ENCODE measurements at places on chromosomes 7 and 10.

GRCh38 chr10:29007370-29007747 lies 281.5 kb upstream of the LYZL1 start:
- DNase-seq, result no peak

- no peak for DNase-seq
Observed at GRCh38 chr7:25636168-25636567, 407.9 kb upstream of the NPVF start.

DNA sequence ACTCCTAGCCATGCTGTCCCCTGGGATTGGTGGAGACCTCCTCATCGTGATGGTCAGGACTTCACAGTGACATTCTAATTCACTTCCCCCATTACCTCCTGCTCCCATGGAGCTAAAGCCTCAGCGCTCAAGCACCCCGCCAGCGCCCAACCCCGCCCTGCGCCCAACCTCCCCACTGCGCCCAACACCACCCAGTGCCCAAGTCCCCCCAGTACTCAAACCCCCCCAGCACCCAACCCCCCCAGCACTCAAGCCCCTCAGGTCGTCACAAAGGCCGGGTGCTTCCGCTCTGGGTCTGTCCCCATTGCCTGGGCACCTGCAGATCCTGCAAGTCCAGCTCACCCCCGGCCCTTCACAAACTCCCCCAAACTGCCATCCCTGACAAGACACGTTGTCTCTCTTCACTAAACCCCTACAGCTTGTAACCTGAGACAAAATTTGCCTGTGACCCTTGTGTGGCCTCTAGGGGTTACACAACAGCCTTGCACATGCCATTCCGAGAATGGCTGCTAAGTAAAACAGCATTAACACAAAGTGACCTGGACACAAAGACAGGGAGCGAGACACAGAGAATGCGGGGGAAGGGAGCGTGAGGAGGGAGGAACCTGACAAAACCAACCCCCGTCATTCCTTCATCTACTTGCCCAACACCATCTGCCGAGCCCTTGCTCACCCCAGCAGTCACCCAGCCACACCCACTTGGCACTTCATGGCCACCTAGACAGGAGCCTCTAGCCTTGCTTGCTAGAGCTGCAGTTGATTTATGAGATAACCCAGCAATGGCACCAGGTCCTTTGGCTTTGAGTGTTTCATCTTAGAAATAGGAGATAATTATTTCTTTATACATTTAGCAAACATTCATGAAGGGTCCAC lies 107.8 kb downstream of the ADARB2 start:
- no peak for DNase-seq

DNA sequence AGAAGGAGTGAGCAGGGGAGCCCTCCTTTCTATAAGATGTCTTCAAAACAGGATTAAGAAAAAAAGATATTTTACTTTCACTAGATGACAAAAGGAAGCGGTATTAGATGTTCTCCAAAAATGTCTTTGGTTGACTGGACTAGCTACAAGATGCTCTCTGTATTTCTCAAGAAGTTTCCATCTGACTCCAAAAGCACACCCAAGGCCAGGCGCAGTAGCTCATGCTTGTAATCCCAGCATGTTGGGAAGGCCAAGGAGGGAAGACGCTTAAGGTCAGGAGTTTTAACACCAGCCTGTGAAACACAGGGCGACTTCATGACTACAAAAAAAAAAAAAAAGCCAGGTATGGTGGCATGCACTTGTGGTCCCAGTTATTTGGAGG lies 84.5 kb downstream of the PIP4K2A start:
- no peak for DNase-seq

DNA sequence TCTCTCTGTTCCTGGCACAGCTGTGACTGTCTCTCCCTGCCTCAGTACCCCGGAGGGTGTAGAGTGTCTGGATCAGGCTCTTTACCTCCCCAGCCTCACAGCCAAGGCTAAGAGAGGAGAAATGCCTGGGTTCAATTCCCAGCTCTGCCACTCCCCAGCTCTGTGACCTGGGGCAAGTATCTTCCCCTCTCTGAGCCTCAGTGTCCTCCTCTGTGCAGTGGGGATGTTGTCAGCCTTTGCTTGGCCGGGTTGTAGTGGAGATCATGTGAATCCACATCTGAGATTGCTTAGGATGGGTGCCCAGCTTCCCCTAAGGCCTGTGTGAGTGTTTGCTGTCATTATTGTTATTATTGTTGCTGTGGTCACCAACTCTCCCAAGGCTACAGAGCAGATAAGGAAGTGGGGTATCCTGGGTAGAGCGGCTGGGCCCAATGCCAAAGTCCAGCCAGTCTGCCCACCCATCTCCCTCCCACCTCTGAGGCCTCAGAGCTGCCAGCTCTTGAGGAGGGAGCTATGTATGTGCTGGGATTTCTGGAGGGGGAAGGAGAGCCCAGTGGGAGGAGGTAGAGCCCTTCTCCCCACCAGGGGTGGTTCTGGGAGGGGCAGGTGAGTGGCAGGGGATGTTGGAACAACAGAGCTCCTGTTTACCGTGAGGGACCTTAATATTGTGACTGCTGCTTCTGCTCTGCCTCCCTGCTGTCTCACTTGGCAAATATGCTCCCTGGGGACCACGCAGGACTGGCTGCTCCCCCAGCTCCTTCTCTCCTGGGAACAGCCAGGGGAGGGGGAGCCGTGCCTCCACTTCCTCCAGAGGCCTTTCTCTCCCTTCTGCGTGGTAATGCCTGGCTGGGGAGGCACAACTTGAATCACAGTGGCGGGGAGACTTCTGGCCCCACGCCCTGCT lies 170.5 kb downstream of the RPS24 start:
- DNase-seq, result no peak

GRCh38 chr7:102410918-102411317 lies 14.8 kb downstream of the PRKRIP1 start:
- DNase-seq, result no peak

DNA sequence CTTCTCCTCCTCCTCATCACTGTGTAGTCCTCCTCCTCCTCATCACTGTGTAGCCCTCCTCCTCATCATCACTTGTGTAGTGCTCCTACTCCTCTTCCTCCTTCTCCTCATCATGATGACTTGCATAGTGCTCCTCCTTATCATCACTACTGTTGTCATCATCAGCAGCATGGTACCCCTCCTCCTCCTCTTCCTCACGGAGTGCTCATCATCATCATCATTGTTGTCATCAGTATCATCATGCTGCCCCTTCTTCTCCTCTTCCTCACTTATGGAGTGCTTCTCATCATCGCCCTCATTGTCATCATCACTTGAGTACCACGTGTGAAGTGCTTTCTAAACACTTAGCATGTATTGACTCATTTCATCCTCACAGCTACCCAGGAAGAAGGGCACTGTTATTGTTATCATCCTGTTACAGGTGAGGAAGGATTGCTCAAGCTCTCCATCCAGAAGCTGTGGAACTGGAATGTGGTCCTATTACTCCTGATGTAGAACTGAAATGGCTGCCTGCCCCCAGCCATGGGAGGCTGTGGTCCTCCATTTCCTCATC lies 122.8 kb upstream of the SHH start:
- DNase-seq, result no peak

DNA sequence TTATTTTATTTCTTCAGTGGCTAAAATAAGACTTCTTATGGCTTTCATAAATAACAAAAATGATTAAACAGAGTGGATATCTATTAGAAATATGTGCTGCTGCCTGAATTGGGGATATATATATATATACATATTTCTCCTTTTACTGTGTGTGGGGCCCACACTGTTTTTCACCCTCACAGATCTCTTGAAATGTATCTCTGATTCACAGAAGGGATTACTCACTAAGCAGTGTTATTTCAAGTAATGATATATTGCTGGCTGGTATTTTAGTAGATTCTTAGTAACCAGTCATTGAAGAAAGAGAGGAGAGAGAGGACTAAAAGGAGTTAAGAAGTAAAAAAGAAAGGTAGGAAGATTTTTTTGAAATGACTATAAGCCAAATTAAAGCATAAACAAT lies 308.6 kb upstream of the NRP1 start:
- DNase-seq, result no peak

- DNase-seq, result no peak
Observed at GRCh38 chr7:123190109-123190831, 9.5 kb downstream of the SLC13A1 start.

- DNase-seq, result no peak
Observed at GRCh38 chr10:78868456-78868855, 200.3 kb upstream of the ZMIZ1 start.

DNA sequence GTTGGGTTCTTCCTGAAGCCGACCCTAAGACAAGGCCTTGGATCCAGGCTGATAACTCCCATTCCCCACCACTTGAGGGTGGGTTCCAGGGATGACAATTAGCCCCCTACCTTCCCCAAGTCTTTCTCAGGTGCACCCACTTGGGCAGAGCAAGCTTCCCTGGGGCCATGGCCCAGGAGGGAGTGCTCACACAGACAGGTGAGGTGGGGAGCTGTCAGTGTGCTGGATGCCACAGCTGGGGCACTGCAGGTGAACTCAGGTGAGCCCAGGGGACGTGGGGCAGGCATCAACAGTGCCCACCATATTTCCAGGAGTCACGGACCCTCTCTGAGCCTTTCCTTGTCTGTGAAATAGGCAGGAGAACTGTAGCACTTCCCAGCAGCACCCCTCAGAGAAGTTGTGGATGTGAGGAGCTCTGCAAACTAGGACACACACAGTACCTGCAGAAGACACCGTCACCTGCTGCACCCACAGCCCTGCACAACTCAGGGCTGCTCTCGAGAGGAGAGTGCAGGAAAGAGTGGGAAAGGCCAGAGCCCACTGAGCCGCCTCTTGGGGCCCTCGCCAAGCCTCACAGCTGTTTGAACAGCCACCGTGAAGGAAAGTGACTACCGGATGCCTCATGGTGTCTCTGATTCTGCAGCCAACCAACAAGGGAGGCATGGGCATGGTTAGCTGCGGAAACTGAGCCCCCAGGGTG lies 17.9 kb downstream of the SH3PXD2A start:
- DNase-seq, result no peak

DNA sequence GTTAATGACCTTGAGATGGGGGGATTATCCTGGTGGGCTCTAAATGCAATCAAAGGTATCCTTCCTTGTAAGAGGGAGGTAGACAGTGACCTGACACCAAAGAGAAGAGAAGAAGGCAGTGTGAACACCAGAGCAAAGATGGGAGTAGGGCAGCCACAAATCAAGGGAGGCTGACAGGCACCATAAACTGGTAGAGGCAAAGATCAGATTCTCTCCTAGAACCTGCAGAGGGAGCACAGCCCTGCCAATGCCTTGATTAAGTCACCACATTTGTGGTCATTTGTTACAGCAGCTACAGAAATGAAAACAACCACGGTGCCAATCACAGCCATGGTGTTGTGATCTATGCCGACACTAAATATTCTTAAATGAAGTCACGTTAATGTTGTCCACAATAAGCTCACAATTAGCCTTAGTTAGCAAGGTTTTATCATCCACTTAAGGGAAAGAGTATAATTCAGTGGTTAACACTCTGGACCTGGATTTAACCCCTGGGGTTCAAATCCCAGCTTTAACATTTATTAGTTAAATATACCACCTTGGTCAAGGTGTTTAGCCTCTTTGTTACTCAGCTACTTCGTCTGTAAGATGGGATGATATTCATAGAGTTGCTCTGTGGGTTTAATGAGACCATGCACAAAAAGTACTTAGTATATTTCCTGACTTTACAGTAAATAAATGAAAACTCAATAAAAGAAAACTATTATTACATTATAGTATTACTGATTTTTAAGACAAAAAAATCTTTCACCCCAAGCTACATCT lies 70.8 kb downstream of the SGMS1 start:
- no peak for DNase-seq

DNA sequence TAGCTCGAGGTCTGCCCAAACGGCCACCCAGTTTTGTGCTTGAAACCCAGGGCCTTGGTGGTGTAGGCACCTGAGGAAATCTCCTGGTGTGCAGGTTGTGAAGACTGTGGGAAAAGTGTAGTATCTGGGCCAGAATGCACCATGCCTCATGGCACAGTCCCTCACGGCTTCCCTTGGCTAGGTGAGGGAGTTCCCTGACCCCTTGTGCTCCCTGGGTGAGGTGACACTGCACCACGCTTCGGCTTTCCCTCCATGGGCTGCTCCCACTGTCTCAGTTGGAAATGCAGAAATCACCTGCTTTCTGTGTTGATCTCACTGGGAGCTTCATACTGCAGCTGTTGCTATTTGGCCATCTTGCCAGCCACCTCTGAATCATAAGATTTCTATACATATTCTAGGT lies 62.4 kb upstream of the CDK6 start:
- DNase-seq, result no peak

- no peak for DNase-seq
Observed at GRCh38 chr10:117411479-117412399, 36.5 kb upstream of the PDZD8 start.

DNA sequence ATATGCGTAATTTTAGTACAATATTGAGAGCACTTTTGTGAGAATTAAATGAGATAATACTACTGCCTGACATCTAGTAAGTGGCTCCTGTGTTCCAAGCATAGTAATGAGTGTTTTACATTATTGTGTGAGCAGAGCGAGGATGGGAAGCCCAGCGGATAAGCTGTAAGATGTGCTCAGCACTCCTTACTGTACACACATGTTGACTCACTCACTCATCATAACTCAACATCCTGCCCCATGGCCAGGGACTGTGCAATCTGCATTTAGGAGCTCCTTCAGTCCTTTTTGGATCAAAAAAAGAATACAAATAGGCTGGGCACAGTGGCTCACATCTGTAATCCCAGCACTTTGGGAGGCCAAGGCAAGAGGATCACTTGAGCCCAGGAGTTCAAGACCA lies 72.9 kb upstream of the NEBL start:
- DNase-seq, result no peak

DNA sequence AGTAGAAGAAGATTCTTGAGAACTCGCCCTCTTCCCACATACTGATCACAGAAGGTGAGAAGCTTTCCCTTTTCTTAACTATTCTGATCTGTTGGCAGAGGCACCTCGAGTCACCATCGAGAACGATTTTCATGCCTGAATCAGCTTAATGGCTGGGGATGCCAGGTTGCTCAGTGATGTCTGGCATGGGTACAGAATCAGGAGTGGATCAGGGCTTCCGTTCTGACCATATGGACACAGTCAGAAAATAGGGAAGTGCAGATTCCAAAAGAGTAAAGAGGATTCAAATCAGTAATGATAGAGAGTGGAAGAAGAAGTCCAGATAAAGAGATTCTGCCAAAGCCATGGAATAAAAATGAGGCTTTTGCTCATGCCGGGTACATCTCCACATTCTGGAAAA lies 52.0 kb upstream of the GRB10 start:
- no peak for DNase-seq

DNA sequence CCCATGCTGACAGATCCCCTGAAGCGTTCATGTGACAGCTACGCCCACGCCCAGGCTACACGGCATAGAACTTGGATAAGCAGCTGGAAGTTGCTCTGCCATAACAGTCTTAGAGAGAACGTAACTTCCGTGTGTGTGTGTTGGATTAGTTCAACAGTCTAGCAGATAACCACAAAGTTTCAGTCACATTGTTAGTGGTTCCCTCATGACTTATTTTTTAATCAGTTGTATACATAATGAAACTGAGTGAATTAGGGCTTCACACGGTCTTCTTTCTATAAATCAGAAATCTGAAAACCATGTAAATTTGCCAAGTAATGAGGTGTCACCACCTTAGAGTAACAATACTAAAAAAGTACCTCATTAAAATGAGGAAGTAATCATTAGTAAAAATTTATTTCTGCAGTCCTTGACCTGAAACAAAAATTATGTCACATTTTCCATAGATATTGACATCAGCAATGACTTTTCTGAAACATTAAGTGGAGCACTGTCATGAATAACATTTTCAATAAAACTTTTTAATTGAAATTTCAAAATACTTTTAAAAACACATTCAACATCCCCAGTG lies 21.7 kb upstream of the MACC1 start:
- no peak for DNase-seq

GRCh38 chr10:56604624-56605023 lies 243.6 kb upstream of the ZWINT start:
- DNase-seq, result no peak

GRCh38 chr7:107170051-107170915 lies 1.5 kb downstream of the HBP1 start:
- no peak for DNase-seq

GRCh38 chr7:27150568-27151340 lies 1.6 kb downstream of the HOXA3 start:
- DNase-seq, result no peak

Data from activated CD8-positive, alpha-beta memory T cell treated with anti-CD3 and anti-CD28 coated beads for 1 hour (primary cell).